ENCODE measurements at places on chromosomes 2 and 18.

GRCh38 chr2:117614823-117615534 is 199.5 kb upstream of the DDX18 start:
- no peaks in the 10 kb centered on the region for H3K4me1 ChIP-seq
- no peak overlapping the region for H3K4me3 ChIP-seq
- no peaks in the 10 kb centered on the region for H3K27me3 ChIP-seq
- no peaks in the 10 kb centered on the region for H3K36me3 ChIP-seq
- no peak for DNase-seq
- H3K27ac ChIP-seq, result no peak overlapping the region

DNA sequence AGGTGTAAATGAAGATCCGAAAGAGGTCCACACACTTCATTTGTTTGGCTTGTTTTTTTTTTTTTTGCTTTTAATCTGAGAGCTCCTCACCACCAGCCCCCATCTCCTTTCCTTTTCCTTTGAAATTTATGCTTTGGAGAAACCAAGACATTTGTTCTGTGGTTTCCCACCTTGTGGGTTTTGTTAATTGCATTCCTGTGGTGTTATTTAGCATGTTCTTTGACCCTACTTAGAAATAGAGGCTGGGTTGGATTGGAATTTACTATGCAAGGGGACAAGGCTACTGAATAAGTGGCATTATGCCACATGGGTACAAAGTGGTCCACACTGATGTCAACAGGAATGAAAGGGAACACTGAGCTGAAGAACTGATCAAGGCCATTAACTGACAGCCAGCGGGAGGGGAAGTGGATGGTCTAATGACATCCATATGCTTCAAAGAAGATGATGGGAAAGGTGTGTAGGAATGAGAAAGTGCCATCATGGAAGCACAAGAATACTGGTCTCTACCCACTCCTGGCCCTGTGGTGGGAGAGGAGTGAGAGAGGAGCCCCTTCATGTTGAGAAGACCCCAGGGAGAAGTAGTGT is 8.9 kb downstream of the CCL20 start:
- peaks cover 65% of the 10 kb centered on the region for H3K4me1 ChIP-seq
- H3K27ac ChIP-seq, result peak overlapping the region; percentile 39
- peaks cover 29% of the 10 kb centered on the region for H3K36me3 ChIP-seq
- peaks cover 28% of the 10 kb centered on the region for H3K27me3 ChIP-seq

DNA sequence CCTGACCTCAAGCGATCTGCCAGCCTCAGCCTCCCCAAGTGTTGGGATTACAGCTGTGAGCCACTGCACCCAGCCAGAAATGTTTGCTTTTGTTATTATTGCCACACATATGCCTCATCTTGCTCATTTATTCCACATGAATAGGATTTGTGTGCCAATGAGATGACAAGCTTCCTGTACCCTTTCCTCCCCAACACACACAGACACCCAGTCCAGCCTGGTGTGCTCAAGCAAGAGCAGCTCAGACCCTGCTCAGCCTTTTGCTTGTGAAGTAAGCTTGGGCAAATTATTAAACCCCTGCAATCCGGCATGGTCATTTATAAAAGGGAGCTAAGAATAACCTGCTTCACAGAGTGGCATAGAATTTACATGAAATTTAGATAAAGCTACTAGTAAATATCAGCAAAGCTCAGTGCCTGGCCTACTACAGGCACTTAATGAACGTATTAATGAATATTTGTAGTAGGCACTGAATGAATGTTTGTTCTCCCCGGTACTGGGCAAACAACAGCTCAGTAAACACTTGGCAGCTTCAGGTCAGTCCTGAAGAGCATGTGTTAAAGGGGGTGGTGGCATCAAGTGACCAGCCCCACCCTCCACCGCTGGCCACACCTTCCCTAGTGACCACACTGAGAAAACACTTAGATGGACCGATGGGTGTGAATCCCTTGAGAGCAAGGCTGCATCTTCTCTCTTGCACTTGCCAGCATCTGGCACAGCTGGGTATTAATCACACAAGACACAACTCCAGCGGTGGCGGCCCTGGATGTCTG is 280.2 kb downstream of the SRBD1 start:
- DNase-seq, result peak; percentile 34
- H3K27me3 ChIP-seq, result no peaks in the 10 kb centered on the region
- peaks cover 37% of the 10 kb centered on the region for H3K4me1 ChIP-seq

DNA sequence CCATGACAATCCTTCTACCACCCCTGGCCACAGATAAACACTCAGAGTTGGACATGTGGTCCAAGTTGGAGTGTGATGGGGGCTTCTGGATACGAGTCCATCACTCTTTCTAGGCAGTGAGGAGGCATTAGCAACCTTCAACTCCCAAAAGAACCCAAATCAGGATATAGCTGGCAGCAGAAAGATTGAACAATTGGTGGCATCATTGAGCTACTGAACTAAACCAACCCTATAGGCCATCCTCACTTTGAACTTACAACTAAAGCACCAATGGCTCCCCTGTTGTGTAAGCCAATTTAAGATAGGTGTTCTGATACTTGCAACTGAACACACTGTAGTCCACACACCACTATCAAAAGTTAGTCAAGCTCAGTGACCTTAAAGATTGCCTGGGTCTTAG is 24.0 kb upstream of the MARCO start:
- H3K27me3 ChIP-seq, result peaks cover 39% of the 10 kb centered on the region
- H3K36me3 ChIP-seq, result no peaks in the 10 kb centered on the region
- no peak overlapping the region for H3K4me3 ChIP-seq
- no peak for DNase-seq

GRCh38 chr18:58310517-58310916 is 266.5 kb downstream of the NEDD4L start:
- H3K27me3 ChIP-seq, result no peaks in the 10 kb centered on the region
- peak; percentile 83 for DNase-seq
- H3K4me1 ChIP-seq, result peaks cover 62% of the 10 kb centered on the region

- no peaks in the 10 kb centered on the region for H3K27me3 ChIP-seq
- DNase-seq, result no peak
- peak overlapping the region; percentile 21 for H3K4me3 ChIP-seq
- peaks cover 13% of the 10 kb centered on the region for H3K36me3 ChIP-seq
- H3K4me1 ChIP-seq, result peaks cover 37% of the 10 kb centered on the region
Observed at GRCh38 chr2:160257743-160258491, 57.8 kb upstream of the ITGB6 start.

GRCh38 chr2:139469985-139470384 is 689.8 kb upstream of the NXPH2 start:
- H3K27me3 ChIP-seq, result no peaks in the 10 kb centered on the region
- H3K4me3 ChIP-seq, result no peak overlapping the region
- no peak for DNase-seq

- H3K27ac ChIP-seq, result no peak overlapping the region
- no peak overlapping the region for H3K4me3 ChIP-seq
Observed at GRCh38 chr2:34724107-34724506, 1125.0 kb upstream of the FAM98A start.

GRCh38 chr2:75516378-75517360 is 44.1 kb downstream of the EVA1A start:
- no peaks in the 10 kb centered on the region for H3K36me3 ChIP-seq
- DNase-seq, result no peak
- no peaks in the 10 kb centered on the region for H3K4me1 ChIP-seq
- H3K27me3 ChIP-seq, result peaks cover 28% of the 10 kb centered on the region
- H3K4me3 ChIP-seq, result no peak overlapping the region
- H3K27ac ChIP-seq, result no peak overlapping the region

DNA sequence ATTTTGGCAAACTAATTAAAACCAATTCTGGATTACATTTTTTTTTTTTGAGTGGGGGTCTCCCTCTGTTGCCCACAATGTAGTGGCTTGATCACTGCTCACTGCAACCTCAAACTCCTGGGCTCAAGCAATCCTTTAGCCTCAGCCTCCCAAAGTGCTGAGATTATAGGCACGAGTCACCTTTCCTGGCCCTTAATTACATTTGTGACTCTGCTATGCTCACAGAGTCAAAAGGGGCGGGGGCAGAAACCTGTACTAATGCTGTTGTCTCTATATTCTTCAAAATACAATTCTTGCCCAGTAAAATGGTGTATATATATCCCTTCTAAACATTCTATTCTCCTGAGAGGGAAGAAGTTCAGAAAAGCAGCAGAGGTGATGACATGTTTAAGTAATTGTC is 23.2 kb downstream of the PRKD3 start:
- H3K27ac ChIP-seq, result no peak overlapping the region
- peaks cover 5% of the 10 kb centered on the region for H3K4me1 ChIP-seq
- H3K4me3 ChIP-seq, result no peak overlapping the region
- H3K27me3 ChIP-seq, result no peaks in the 10 kb centered on the region
- no peaks in the 10 kb centered on the region for H3K36me3 ChIP-seq
- DNase-seq, result no peak

- H3K4me3 ChIP-seq, result no peak overlapping the region
- no peak overlapping the region for H3K27ac ChIP-seq
- H3K27me3 ChIP-seq, result no peaks in the 10 kb centered on the region
Observed at GRCh38 chr2:47065771-47066380, 89.2 kb downstream of the STPG4 start.

DNA sequence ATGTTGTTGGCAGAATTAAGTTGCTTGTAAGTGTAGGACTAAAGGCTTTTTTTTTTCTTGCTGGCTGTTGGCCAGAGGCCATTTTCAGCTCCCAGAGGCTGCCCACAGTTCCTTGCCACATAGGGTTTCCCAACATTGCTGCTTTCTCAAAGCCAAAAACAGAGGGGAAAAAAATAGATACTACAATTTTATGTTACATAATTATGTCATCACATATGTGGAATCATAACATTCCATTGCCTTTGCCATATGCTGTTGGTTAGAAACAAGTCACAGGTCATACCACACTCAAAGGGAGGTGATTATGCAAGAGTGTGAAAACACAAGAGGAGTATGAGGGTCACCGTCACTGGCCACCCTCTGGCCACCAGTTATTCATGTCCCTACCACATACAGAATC is 154.5 kb downstream of the RTN4 start:
- H3K4me3 ChIP-seq, result no peak overlapping the region
- H3K27ac ChIP-seq, result no peak overlapping the region
- no peaks in the 10 kb centered on the region for H3K27me3 ChIP-seq
- no peak for DNase-seq
- no peaks in the 10 kb centered on the region for H3K36me3 ChIP-seq

- no peak overlapping the region for H3K27ac ChIP-seq
- DNase-seq, result no peak
- peaks cover 72% of the 10 kb centered on the region for H3K27me3 ChIP-seq
- H3K36me3 ChIP-seq, result no peaks in the 10 kb centered on the region
Observed at GRCh38 chr2:20666005-20666303, 990 bp upstream of the GDF7 start.

DNA sequence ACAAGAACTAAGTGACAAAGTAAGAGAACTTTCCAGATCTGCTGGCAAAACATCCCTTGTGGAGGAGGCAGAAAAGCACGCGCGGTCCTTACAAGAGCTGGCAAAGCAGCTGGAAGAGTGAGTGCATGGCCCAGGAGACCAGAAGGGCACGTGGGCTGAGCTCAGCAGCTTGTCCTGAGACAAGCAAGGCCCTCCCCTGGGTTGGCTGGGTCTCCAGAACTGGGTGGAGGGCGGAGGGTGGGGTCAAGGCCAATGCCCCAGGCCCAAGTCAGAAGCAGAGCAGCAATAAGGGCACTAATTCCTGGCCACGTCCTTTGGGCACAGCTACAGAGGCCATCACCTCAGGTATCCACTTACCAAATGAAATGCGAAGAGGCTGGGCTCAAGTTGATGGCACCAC is 110.6 kb upstream of the TTC39C start:
- H3K27me3 ChIP-seq, result no peaks in the 10 kb centered on the region
- H3K27ac ChIP-seq, result no peak overlapping the region
- H3K4me1 ChIP-seq, result no peaks in the 10 kb centered on the region
- H3K4me3 ChIP-seq, result no peak overlapping the region

DNA sequence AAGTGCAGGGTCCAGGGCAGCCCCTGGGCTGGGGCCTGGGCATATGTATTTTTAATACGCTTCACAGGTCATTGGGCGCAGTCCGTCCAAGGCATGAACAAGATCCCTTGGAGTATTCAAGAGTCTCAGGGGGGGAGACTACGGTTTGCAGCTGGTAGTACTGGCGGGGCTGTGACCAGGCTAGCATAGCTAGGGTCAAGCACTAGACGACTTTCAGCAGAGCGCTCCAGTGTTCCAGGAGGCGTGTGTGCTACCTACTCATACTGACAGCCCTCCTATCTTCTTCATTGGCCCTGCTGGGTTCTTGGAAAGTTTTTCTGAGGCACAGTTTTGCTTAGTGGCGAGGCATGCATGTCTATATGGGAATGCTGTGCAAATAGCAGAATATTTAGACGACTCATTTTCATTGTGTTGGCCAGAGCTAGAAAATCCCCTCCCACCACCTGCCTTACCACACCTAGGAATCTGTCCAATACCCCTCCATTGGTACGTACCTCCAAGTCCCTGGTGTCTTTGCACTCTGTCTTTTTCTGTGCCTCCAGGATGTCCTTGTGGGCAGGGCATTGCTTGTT is 68.2 kb downstream of the GLI2 start:
- DNase-seq, result no peak
- no peak overlapping the region for H3K27ac ChIP-seq
- no peaks in the 10 kb centered on the region for H3K4me1 ChIP-seq
- no peaks in the 10 kb centered on the region for H3K36me3 ChIP-seq
- H3K4me3 ChIP-seq, result no peak overlapping the region
- no peaks in the 10 kb centered on the region for H3K27me3 ChIP-seq

DNA sequence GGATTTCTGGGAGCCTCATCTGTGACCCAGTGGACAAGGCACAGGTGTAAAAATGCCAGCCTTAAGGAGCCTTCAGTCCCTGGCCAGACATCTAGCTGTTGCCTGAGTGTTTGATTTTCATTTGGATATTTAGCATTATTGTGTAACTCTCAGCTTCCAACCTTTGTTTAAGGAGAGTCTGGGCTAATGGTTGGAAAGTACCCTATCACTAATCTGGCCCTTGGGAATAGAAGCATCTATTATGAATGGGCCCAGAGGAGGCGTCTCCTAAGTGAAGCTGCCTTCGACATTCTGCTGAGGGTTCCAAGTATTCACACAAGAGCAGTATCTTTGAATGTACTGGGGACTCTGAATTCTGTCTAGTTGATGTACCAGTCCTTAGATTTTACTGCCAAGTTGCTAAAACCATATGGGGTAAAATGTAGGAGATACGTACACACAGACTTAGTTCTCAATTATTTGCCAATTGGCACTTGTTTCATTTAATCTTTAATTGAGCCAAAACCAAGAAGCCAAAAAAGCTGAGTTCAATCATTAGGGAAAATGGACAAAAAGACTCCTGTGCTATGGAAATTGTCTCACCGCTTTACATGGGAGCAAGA is 7.2 kb upstream of the ANKRD29 start:
- no peaks in the 10 kb centered on the region for H3K4me1 ChIP-seq
- no peaks in the 10 kb centered on the region for H3K27me3 ChIP-seq
- no peak for DNase-seq
- H3K36me3 ChIP-seq, result no peaks in the 10 kb centered on the region

DNA sequence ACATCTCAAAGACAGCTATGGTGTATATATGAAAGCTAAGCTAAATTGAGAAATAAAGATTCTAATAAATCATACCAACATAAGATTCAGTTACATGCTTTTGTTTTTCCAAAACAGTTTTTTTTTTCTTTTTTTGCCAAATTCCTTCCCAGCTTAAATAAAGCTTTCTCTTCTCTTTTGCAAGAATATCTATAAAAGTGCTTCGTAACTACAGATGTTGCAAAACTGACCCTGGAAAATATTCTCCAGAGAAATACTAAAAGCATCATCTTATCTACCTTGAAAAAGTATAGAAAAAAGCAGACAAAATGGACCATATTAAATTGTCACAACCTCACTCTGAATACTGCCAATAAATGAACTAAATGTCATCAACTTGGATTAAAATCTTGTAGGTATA is 38.7 kb downstream of the FANCL start:
- peaks cover 13% of the 10 kb centered on the region for H3K4me1 ChIP-seq
- DNase-seq, result no peak

Measured in Calu3 (cell line).